ENCODE measurements at places on chromosomes 1 and 21.

DNA sequence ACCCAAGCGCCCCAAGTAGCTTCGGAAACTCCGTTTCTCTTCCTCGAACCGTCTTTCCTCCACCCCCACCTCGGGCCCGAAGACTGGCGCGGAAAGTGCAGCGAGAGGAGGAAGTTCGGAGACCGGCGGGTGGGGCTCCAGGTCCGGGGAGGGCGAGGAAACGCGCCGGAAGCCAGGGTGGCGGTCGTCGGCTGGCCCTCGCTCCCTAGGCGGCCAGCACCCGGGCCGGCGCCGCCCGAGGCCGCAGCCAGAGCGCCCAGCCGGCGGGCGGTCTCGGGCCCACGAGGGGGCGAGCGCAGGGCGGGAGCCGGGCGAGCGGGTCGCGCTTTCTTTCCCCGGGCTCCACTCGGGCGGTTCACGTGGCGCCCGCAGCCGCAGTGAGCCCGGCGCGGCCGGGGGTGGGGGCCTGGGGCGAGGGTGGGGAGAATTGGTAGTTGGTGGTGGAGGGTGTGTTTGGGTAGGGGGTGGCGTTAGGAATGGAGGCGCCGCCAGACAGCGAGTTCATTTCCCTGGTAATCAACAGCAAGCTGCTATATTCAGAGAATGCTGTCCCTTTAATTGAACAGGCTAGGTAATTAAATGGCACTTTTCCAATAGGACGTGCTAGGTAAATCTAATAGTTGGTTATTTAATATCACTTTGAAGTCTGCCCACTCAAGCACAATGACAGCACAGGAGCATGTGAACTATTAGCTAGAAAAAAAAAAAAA is 6.7 kb downstream of the LMO4 start:
- H3K36me3 ChIP-seq: peaks cover 8% of the 10 kb centered on the region
- no peaks in the 10 kb centered on the region for H3K27me3 ChIP-seq
- H3K4me1 ChIP-seq: peaks cover 2% of the 10 kb centered on the region
- H3K4me3 ChIP-seq: peak overlapping the region; percentile 71

GRCh38 chr1:164735315-164736052 is 176.5 kb downstream of the PBX1 start:
- H3K4me1 ChIP-seq: peaks cover 8% of the 10 kb centered on the region
- H3K4me3 ChIP-seq: no peak overlapping the region
- no peak for DNase-seq
- H3K27me3 ChIP-seq: no peaks in the 10 kb centered on the region
- no peak overlapping the region for H3K27ac ChIP-seq

DNA sequence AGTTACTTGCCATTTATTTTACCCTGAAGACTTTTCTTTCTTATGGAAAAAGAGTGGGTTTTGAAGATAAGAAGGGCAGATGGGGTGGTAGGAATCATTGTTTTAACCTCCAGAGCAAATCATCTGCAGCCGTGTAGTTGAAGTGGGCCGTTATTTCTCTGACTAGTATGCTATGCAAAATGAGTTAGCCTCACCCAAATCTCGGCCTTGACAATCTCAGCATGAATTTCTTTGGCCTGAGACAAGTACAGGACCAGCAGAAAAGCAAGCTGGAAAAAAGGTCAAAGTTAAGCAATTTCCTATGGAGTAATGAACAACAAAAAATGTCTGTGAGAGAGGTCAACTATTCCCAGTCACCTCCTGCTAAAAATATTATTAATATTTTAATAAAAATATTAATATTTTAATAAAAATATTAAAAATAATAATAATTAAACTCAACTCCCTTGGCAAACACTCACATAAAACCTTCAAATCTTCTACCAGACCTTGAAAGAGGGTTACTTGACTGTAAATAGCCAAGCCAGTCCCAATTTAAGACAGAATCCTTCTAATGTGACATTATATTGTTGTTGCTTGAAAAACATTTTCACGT is 6.8 kb upstream of the TEKT2 start:
- H3K4me1 ChIP-seq: peaks cover 2% of the 10 kb centered on the region
- no peak overlapping the region for H3K4me3 ChIP-seq
- H3K27ac ChIP-seq: no peak overlapping the region
- H3K27me3 ChIP-seq: no peaks in the 10 kb centered on the region

- no peak overlapping the region for H3K4me3 ChIP-seq
- no peak for DNase-seq
- H3K4me1 ChIP-seq: no peaks in the 10 kb centered on the region
- no peaks in the 10 kb centered on the region for H3K27me3 ChIP-seq
- no peaks in the 10 kb centered on the region for H3K36me3 ChIP-seq
- no peak overlapping the region for H3K27ac ChIP-seq
Observed at GRCh38 chr1:88286716-88287115, 397.4 kb upstream of the PKN2 start.

DNA sequence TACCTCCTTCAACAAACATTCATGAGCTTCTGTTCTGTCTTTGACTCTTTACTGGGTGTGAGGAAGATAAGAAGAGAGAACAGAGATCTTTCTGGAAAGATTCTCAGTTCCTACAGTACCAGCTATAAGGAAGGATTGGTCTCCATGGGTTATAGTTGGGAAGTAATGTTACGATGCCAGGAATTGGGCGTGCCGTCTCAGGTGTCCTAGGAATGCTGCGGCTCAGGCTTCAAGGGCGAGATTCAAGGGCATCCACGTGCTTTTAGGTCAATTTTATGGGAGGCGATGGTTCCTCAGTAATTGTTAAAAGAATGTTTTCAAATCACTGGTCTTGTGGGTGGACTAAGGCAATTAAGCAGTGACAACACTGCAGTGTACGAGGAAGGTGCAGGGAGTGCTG is 27.3 kb downstream of the COG2 start:
- H3K4me1 ChIP-seq: no peaks in the 10 kb centered on the region
- H3K27me3 ChIP-seq: no peaks in the 10 kb centered on the region
- no peak overlapping the region for H3K4me3 ChIP-seq
- no peak overlapping the region for H3K27ac ChIP-seq
- peaks cover 17% of the 10 kb centered on the region for H3K36me3 ChIP-seq

DNA sequence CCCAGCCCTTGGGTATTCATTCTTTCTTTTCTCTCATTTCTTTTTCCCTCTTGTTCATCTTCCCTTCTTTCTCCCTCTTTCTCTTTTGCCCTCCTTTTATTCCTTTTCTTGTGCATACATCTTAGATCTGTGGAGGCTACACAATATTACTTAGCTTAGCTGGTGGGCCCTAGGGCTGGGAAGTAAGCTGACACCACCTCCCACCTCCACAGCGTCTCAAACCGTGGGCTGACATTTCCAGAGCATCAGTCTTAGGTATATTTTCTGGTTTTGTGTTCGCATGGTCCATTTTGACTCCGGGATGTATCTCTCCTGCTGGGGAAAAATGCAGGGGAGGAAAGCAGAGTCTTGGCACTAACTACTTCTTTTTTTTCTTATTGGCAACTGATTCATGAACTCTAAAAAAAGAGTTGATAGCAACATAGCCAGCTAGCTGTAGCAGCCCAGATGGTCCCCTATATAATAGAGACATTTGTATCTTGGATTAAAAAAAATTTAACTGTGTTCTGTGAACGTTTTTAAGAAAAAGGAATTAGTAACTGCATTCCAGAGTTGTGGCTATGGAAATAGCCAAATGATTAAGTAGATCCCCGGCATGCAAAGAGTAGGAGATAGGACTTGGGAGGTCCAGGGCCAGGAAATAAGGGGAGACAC is 15.5 kb downstream of the CNIH3 start:
- no peak overlapping the region for H3K27ac ChIP-seq
- peaks cover 2% of the 10 kb centered on the region for H3K4me1 ChIP-seq
- no peak overlapping the region for H3K4me3 ChIP-seq
- no peaks in the 10 kb centered on the region for H3K36me3 ChIP-seq

GRCh38 chr1:38114241-38115026 is 67.8 kb upstream of the POU3F1 start:
- no peak for DNase-seq
- H3K4me1 ChIP-seq: no peaks in the 10 kb centered on the region
- no peak overlapping the region for H3K27ac ChIP-seq
- H3K36me3 ChIP-seq: no peaks in the 10 kb centered on the region

- H3K4me1 ChIP-seq: no peaks in the 10 kb centered on the region
- no peak for DNase-seq
- H3K27me3 ChIP-seq: no peaks in the 10 kb centered on the region
- no peak overlapping the region for H3K4me3 ChIP-seq
- no peak overlapping the region for H3K27ac ChIP-seq
Observed at GRCh38 chr1:45974541-45975269, 157.7 kb downstream of the PIK3R3 start.
